ENCODE measurements at places on chromosomes 6 and 20.

DNA sequence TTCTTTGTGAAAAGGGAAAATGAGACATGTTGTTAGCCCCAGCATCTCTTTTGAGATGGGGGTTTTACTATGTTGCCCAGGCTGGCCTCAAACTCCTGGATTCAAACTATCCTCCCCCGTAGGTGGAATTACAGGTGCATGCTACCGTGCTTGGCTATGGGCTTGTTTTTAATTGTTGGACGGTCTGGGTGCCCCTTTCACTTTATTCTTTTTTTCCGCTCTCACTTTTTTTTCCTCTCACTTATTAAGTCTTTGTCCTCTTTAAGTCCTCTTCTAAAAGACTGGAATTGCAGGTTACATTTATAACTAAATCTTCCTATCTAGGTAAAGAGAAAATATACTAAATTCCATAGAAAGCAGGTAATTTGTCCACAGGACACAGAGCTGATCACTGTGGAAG is 18.8 kb upstream of the PRDM13 start:
- no peak for DNase-seq

- DNase-seq = no peak
Measured at GRCh38 chr6:143374014-143374413, 76.5 kb downstream of the ADAT2 start.

- no peak for DNase-seq
Measured at GRCh38 chr6:37559501-37559900, 59.8 kb upstream of the CCDC167 start.

- peak; percentile 68 for DNase-seq
Measured at GRCh38 chr6:131063028-131063763, at the start of gene EPB41L2. EPB41L2 (minus strand) TSS chr6:131063245; CDS start chr6:130956485, 106,760 bp downstream.

GRCh38 chr6:22024973-22025467 is 271.8 kb downstream of the PRL start:
- DNase-seq = no peak

GRCh38 chr6:26199773-26200764 is 112.8 kb downstream of the HFE start:
- DNase-seq = no peak

- no peak for DNase-seq
Measured at GRCh38 chr6:84615113-84615850, 149.1 kb downstream of the TBX18 start.

DNA sequence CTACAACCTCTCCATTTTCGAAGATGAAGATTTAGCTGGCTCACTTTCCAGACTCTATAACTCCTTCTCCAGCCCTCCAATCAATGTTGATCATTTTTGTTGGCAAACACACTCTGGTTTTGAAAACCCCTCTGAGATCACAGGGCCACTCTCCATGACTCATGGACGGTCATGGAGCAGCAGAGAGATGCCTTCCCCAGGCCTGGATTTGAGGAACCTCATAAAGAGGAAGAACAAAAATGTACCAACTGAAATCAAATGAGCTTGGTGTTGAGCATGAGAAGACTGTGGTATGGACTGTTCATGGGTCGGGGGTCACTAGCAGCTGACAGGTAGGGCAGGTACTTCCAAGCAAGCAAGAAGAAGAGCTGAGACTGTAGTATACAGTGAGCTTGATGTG is 112.8 kb upstream of the INSM1 start:
- DNase-seq = no peak

GRCh38 chr20:32226391-32226790 is 18.7 kb downstream of the POFUT1 start:
- no peak for DNase-seq

DNA sequence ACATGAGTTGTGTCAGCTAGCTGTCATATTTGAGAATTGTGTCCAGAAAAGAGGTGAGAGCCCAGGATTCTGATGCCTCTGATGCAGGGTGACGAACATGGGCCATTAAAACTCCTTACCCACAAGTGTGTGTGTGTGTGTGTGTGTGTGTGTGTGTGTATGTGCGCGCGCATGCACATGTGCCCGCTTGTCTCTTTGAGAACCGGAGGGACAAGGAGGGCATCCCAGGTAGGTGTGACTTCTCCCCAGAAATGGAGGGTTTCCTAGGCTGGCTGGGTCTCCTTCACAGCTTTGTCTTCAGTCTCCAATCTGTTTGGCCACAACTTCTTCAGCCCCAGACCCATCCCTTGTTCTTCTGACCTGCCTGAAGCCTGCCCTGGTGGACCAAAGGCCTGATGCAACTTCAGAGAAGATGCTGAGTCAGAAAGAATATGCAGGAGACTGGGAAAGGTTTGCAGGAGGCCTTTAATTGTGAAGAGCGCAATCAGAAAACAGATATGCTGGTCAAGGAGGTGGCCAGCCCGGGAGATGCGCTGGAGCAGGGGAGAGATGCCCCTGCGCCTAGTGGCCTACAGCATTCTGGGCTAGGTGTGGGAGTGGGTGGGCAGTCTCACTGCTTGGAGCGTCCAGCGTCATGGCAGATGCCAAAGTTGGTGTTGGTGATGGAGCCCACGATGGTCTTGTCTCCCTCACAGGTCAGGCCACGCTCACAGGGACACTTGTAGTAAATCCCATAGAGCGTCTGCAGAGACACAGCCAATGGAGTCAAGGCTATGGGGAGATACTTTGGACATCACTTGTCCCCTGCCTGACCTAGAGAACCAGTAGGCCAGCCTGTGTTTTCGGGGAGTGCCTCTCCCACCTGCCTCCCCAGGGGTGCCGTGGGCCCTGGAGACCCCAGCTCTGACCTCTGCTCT is 2.3 kb downstream of the CLPS start:
- no peak for DNase-seq

DNA sequence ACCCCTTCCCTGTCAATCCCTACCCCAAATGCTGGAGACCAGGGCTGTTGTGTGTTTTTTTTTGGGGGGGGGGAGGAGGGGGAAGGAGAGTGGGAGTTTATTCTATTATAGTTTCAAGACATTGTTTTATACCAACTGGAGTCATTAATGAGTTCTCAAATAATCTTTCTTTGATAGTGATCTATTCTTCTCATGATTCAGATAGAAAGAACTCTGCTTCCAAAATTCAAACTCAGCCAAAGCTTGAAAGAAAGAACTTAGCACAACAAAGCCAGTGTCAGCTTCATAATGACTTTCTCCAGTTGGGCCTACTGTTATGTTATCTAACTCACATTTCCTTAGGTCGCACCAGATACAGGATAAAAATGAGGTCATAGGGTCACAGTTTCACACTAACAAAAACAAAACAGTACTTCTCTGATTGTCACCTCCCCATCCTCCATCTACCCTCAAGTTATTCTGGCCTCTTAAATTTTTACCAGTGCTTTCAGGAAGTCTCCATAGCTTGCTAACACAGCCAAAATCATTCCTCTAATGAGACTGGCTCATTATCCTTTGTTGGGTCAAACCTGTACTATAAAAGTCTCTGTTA is 19.0 kb upstream of the MAP3K7 start:
- DNase-seq = no peak

- no peak for DNase-seq
Measured at GRCh38 chr6:19438566-19439353, 398.4 kb upstream of the ID4 start.

GRCh38 chr20:34061695-34062094 is 50.3 kb downstream of the EIF2S2 start:
- no peak for DNase-seq

- no peak for DNase-seq
Measured at GRCh38 chr6:124963416-124963785, 1.2 kb downstream of the RNF217 start.

DNA sequence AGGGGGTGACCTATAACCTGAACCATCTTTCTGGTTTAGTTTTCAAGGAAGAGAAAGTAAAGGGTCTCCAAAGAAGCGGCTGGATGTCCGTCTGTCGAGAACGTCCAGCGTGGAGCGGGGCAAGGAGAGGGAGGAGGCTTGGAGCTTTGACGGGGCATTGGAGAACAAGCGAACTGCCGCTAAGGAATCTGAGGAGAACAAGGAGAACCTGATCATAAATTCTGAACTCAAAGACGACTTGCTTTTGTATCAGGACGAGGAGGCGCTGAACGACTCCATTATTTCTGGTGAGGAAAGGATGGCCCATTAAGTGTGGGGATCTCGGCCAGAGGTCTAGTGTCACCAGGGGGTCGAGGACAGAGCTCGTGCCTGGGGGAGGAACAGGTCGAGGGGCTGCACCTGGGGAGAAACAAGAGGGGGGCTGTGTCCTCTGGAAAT is 159.2 kb downstream of the SYCP2 start:
- no peak for DNase-seq

DNA sequence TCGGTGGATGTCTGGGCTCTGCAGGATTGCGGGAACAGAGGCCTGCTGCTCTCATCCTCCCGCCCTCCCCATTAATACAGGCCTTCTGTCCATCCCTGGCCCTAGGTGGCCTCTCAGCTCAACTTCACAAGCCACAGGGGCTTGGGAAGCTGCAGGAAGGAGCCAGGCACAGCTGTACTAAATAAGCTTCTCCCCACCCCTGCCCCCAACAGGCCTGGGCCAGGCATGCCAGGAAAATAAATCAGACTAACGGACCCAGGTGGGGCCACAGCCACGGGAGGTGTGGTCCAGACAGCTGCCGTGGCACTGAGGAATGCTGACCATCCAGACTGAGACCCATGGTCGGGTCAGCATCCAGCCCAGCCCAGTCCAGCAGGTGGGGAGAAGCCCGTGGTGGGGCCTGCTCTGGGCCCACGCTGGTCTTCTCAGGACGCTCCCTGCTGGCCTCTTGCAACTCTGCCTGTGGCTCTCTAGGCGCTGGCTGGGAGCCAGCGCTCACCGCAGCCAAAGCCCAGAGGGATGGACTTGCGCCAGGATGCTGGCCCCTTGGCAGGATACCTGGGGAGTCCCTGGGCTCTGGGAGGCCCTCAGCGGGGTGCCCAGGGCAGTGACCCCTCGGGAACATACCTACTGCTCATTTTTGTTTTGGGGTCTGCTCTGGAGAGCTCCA is 8.6 kb upstream of the YTHDF1 start:
- no peak for DNase-seq

GRCh38 chr6:110331390-110331789 is 26.8 kb downstream of the METTL24 start:
- DNase-seq = no peak

GRCh38 chr20:34017610-34018009 is 23.9 kb downstream of the RALY start:
- DNase-seq = no peak

- no peak for DNase-seq
Measured at GRCh38 chr6:167134448-167135328, 11.8 kb downstream of the CCR6 start.

DNA sequence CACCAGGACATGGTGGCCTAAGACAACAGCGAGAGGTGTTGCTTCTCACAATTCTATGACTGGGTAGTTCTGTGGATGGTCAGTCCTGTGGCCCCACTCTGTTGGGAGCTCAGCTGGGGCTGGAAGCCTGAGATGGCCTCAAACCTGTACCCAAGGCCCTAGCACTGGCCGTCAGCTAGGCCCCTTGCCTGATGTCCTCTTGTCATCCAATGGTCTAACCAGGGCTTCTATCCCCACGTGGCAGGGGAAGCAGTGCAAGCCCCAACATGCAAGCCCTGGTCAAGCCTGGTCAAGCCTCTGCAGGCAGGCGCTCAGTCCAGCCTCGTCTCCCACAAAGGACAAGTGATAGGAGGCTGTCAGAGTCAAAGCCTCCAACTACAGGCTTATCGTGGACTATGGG is 196.5 kb upstream of the CST7 start:
- no peak for DNase-seq

- DNase-seq = no peak
Measured at GRCh38 chr6:106862858-106863257, 111.7 kb downstream of the CD24 start.

- DNase-seq = no peak
Measured at GRCh38 chr20:23622839-23623343, 14.9 kb downstream of the CST3 start.

GRCh38 chr6:37804586-37804985 is 14.9 kb upstream of the ZFAND3 start:
- DNase-seq = no peak

DNA sequence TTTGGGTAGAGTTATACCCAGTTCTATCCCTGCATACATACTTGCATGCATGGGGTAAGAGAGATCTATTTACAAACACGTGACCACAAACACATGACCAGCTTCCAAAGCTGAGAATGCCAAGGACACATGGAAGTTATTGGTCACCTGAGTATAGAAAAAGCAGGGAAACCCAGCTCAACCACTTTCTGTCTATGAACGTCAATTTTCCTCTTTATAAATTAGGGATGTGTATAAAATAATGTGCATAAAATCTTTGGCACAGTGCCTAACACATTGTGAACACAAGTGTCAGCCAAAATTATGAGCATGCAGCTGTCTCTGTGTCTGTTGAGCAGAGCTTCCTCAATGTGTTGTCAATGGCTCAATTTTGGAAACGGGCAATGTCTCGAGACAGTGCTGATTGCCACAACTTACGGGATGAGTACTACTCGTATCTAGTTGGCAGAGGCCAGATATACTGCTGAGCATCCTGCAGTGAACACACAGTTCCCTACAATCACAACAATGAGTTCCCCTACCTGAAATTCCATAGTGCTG is 44.9 kb downstream of the TPD52L1 start:
- DNase-seq = no peak

DNA sequence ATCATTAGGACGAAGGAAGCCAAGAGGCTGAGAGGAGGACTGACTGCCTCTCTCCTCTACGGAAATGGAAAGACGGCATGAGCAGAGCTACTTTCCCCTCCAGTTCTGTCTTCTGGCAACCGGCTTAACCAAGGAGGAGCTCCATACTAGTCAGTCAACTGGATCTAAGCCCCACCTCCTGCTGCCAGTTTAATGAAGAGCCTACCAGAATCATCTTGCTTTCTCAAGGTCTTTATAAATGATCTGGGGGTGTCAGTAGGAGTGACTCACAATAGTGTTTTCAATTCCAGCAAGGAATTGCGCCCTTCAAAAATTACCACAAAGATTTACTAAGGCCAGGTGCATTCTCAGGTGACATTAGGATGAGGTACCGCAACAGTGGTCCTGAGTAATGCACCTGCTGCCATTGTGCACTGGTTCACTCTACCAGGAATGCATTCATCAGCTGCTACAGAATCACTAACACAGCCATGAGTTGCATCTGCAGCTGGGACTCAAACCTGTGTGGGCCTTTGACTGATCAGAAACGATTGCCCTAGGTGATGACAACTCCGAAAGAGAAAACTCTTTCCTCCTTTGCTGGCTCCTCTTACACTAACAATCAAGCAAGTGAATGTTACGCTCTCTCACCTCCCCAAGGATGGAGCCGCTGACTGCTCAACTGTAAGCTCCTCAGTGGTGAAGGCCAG is 2.8 kb downstream of the UQCC2 start:
- no peak for DNase-seq

DNA sequence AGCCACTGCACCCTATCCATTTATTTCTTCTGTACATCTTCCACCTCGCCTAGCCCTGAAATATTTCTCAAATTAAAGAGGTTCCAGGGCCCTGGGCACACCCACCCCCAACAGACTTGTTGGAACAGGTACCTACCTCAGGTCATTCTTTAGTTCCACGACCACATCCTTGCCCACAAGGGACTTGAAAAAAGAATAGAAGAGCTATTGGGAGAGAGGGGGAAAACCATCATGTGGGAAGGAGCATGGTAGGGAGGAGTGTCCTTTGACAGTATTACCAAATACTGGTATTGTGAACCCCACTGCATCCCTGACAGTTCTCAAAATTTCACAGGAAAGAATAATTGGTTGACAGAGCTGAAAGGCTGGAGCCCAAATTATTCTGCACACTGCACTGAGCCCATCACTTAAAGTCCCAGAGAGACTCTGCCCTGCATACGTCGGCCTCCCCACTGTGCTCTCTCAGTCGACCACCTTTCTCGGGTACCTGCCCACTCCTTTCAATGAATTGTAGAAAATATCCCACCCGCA is 762 bp downstream of the LSM2 start:
- no peak for DNase-seq

Data from stimulated activated naive CD4-positive, alpha-beta T cell treated with Interleukin-2 at 50 U/mL for 16 hours (primary cell).